ENCODE measurements at places on chromosomes 6 and 20. TPM values are rescaled to one million over a fixed set of nuclear protein-coding genes. Genes with fewer than 3 reads are reported as not detected.

DNA sequence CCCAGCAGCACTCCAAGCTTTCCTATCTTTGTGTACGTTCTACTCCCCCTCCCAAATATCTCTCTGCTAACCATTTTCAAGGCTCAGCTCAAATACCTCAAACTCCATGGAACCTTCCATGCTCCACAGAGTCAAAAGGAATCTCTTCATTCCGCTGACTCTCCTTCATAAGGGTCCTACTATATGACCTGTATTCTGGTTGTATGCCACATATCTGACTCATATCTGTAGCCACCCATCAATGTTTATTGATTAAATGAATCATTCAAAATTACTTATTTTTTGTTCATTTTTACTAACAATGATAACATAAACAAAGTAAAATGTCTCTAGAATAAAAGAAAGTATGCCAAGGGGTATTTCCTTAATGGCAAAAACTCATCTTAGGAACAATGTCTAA, 123.2 kb downstream of the ARHGAP18 start:
- no peak for DNase-seq

DNA sequence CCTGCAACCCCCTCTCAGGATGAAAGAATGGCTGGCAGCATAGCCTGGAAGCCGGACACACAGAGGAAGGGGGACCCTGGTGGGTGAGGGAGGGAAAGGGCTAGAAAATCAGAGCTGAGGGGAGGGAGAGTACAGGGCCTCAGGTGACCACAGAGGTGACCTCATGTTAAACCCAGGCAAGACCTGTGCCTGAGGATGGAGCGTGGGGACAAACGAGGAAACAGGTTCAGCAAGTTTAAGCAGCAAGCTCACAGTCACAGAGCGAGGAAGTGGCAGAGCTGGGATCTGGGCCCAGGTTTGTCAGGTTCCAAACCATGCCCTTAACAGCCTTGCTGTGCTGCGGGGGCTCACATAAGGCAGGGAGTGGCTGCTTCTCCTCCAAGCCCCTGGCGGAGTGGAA, 4.0 kb upstream of the BPI start:
- DNase-seq: no peak

- no peak for DNase-seq
Measured at GRCh38 chr6:170211404-170212025, 79.4 kb downstream of the DLL1 start.

- DNase-seq: no peak
Measured at GRCh38 chr20:19808498-19808897, 50.4 kb downstream of the RIN2 start.

GRCh38 chr6:26045928-26046368, 41.3 kb upstream of the HFE start:
- DNase-seq: no peak

GRCh38 chr6:78598966-78599365, 268.4 kb upstream of the IRAK1BP1 start:
- no peak for DNase-seq

- no peak for DNase-seq
Measured at GRCh38 chr6:744666-745353, 51.9 kb upstream of the EXOC2 start.

- DNase-seq: no peak
Measured at GRCh38 chr6:38773338-38773737, 58.2 kb downstream of the DNAH8 start.

- DNase-seq: peak; percentile 45
Measured at GRCh38 chr20:53077373-53078205, 105.4 kb downstream of the TSHZ2 start.

- no peak for DNase-seq
Measured at GRCh38 chr20:34449674-34450592, 66.3 kb upstream of the DYNLRB1 start.

- DNase-seq: no peak
Measured at GRCh38 chr6:130200020-130200419, 22.7 kb downstream of the SAMD3 start.

DNA sequence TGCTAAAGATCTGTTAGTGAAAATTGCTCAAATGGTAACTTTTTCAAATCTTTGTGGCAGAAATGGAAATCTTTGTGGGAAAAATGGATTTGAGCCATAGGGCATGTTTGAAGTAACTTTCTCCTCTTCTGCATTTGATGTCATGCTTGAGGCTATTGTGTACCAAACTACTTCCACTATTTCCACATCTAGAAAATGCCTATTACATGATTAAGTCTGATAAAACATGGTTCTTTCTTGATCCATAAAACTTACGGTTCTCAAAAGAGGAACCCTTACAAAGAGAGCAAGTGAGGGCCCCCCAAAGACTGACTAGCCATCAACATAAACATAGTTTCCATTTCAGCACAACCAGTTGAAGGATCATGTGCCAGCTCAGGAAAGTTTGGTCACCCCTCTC, 150.6 kb downstream of the NFATC2 start:
- DNase-seq: no peak

DNA sequence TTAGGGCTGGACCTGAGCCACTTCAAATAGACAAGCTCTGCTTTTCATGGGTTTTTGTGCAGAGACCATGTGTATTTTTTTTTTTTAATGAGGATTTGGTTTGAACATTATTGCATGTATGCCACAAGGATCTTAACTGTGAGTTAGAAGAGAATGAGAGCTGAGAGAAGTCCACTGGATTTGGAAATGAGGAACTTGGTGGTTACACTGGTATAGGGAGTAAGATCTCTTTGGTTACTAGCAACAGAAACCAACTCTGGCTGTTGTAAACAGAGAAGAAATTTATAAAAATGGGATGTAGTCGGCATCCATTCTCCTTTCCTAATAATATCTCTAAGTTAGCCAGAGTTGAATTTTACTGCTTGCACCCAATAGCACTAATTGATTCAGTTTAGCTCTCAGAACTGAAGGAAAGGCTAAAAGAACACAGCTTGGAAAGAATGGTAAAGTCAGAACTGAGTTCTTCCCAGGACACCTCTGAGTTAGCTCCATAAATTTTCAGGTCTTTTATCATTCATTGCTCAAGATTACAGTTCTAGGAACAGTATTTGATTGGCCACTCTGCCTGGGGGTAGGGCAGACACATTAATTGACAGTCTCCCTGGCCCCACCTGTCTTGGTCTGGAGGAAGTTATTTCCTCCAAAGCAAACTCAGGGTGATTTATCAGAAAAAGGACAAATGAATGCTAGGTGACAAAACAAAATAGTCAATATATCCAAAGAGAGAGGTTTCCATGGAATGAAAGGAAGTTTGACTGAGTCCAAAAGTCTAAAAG, 3.9 kb upstream of the WFDC2 start:
- no peak for DNase-seq

- no peak for DNase-seq
Measured at GRCh38 chr6:126631363-126631762, 291.4 kb downstream of the CENPW start.

GRCh38 chr6:85115876-85116275, 334.0 kb upstream of the NT5E start:
- no peak for DNase-seq

GRCh38 chr6:11987386-11987785, 24.7 kb upstream of the HIVEP1 start:
- DNase-seq: no peak

GRCh38 chr6:6331393-6331792, 10.9 kb upstream of the F13A1 start:
- DNase-seq: no peak

DNA sequence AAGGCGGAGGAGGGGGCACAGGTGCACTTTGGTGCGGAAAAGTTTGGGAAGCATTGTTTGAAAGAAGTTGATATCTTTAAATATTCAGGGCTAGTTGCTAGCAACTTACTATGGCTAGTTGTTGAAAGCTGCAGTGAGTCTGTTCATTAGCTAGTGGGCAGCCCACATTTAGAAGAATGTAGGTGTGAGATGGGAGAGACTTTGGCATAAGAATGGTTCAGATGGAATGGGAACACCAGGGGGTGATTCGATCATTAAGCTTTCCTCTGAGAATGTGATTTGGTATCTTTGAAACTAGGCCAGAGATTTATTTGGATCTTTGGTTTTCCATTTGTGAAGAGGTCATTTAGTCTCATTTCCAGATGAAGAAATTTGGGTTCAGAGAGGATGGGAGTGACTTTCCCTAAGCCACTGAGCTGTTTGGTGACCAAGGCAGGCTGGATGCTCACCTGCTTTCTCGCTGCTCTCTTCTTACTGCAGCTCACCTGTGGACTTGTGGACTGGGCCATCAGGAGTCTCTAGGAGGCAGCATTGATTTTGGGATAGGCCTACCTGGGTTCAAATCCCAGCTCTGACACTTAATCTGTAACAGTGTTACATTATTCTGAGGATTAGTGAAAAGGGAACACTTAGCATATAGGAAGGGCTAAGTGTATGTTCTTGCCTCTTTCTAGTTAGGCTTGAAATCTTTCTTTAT, 62.9 kb downstream of the CARMIL1 start:
- DNase-seq: no peak

DNA sequence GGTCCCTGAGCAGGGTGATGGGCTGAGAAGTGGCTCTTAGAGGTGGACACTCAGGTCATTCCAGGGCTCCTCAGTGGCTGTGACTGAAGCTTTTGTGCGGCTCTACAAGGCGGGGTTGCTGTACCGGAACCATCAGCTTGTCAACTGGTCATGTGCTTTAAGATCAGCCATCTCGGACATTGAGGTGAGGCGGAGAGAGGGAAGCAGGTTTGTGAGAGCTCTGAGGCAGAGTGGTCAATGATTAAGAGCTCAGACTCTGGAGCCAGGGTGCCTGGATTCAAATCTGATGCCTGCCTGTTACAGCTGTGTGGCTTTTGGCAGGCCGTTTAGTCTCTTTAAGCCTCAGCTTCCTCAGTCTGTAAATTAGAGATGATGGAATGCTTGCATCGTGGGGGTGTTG, 3.0 kb downstream of the VARS2 start:
- DNase-seq: no peak

GRCh38 chr6:137657351-137657911, 163.2 kb upstream of the OLIG3 start:
- no peak for DNase-seq

GRCh38 chr20:37160683-37161082, 18.4 kb upstream of the RPN2 start:
- no peak for DNase-seq

GRCh38 chr6:85298553-85298952, 151.3 kb upstream of the NT5E start:
- DNase-seq: no peak

DNA sequence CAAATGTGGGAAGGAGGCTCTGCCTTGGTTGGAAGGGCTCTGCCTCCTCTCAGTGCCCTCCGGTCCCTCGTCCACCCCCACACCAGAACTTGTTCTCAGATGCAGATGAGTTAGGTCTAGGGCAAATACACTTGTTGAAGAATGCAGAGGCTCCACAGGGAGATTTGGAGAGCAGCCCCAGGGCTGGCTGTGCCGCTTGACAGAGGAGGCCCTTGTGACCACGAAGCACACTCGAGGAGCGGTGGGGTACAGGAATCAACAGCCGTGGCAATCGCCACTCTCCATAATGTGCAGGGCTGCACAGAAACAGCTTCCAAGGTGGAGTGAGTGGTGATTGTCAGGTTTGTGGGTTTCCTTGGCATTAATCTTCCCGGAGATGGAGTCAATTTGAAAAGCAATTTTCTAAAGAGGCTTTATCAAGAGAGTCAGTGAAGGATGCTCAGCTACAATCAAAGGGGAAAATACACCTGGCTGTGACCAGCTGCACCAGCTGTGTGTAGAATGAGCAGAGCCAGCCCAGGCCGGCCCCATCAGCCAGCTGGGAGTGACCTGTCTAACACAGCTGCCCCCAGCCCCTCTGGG, 59.5 kb downstream of the BFSP1 start:
- DNase-seq: no peak

DNA sequence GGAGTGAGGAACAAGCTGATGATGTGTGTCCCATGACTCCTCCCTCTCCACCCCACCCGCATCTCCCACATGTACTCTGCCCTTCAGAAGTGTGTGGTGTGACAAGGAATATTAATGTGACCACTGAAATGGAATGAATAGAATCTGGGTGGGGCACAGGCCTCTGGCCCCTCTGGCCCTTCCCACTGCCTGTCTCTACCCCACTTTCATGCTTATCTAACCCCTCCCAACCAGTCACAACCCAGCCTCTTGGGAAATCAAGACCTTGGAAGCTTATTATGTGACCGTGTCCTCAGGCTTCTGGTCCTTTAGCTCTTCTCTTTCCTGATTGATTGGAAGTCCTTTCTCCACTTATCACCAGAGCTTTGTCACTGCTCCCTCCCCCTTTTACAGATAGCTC, 312.2 kb upstream of the SOX4 start:
- DNase-seq: no peak

GRCh38 chr20:15011631-15012030, 674.2 kb upstream of the FLRT3 start:
- no peak for DNase-seq

DNA sequence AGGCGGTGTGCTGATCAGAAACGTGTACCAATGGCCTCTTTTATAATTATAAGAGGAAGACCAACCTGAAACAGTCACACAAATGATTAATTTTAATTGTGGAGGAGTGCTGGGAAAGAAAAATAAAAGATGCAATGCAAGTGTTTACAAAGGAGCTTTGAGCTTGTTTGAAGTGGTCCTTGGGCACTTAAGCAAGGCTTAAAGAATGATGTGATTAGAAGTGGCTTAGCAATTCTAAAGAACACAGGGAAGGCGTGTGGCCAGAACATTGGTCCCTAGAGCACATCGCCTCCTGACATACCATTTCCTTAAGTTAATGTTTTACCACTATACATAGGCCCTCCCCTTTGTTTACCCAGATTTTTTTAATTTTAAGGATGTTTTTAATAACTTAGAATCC, 26.1 kb downstream of the PTPN1 start:
- no peak for DNase-seq

DNA sequence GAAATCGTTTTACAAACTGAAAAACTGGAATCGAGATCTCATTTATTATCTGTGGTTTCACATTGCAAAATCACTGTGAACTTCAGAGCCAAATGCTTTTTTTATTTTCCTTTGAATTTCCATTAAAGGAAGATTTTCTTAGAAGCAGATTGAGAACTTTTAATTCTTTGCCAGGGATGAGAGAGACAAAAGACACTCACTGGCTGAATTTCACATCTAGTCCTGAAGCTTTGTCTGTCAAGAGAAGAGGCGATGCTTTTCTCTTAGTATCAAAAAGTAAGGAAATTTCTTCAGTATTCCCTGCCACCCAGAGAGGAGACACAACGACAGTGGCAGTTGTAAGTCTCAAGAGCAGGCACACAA, 141.8 kb downstream of the TMEM200A start:
- no peak for DNase-seq

The ALDH5A1 gene
- 5.4 TPM for total RNA-seq

The BNIP5 gene
- 1.4 TPM for total RNA-seq

The GPR63 gene
- total RNA-seq: 1.7 TPM

The SFTA2 gene
- total RNA-seq: not detected

The SIM1 gene
- 0.12 TPM for total RNA-seq

The ELOVL2 gene
- 1.4 TPM for total RNA-seq

The SLPI gene
- not detected for total RNA-seq

The RPS21 gene
- 2,424 TPM for total RNA-seq

The HSPA1B gene
- 238 TPM for total RNA-seq

The PDE10A gene
- total RNA-seq: 133 TPM

The TMEM14A gene
- total RNA-seq: 17.0 TPM

The TNFRSF21 gene
- total RNA-seq: 13.5 TPM

Measured in ovary (tissue), 10 donors.